ENCODE measurements at places on chromosomes 1 and 21.

- no peak for DNase-seq
These were observed 417.9 kb downstream of the MATN1 start for GRCh38 chr1:30305519-30305918.

GRCh38 chr1:155776414-155776813 is 80.6 kb downstream of the GON4L start:
- DNase-seq = no peak

- no peak for DNase-seq
These were observed 50.9 kb downstream of the PIGK start for GRCh38 chr1:77168358-77168757.

DNA sequence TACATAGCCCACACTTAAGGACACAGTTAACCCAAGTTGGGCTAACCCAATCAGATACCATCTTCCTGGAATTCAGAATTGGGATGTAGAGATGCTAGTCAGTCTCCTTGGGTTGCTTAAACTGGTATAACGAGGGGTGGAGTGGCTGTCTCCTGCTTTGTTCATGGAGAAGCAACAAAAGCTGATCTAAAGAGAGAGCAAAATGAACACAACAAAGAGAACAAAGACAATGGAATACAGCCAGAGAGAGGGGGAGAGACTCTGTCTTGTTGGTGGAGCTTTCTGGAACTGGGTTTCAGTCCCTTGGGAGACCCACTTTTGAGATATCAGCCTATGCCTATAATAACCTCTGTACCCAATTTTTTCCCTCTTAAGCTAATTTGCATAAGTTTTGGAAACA is 138.1 kb downstream of the ATG4C start:
- no peak for DNase-seq

- DNase-seq = no peak
These were observed 17.1 kb downstream of the ZBTB17 start for GRCh38 chr1:15958793-15959192.

GRCh38 chr1:38028105-38028591 is 15.6 kb downstream of the UTP11 start:
- peak; percentile 81 for DNase-seq

DNA sequence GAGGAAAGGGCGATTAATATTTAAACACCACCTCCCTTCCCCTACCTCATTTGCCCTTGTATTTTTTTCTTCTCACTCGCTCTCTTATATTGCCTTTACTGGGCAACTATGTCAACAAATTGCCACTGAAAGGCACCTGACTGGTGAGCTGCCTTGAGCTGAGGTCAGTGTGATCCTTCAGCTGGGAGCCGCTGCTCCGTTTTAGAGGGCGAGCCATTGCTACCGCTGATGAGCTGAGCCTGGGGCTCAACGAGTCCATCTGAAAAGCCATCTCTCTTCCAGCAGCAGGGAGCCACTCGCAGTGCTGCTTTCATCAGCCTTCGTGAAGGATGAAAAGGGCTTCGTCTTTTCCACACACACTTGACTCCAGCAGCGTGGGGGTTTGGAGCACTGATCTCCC is 108.0 kb upstream of the KIF26B start:
- no peak for DNase-seq

GRCh38 chr1:189513091-189513490 is 964.6 kb downstream of the BRINP3 start:
- DNase-seq = no peak

DNA sequence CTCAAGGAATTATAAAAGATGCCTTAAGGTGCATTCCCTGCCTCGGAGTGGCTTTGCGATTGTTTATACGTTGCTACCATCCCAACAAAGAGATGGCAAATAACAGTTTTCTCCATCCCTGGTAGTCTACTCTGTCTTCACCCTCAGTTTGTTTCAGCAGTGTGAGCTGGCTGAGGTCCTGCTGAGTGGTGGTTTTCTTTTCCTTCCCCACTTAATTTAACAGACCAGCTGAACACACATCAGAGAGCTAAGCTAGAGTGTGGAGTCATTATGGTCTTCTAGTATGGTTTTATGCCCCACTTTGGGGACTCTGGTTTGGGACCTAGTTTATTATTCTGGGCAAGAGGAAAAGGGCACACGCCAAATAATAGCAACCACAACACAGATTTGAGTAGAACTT is 2.2 kb downstream of the PIGV start:
- DNase-seq = no peak

DNA sequence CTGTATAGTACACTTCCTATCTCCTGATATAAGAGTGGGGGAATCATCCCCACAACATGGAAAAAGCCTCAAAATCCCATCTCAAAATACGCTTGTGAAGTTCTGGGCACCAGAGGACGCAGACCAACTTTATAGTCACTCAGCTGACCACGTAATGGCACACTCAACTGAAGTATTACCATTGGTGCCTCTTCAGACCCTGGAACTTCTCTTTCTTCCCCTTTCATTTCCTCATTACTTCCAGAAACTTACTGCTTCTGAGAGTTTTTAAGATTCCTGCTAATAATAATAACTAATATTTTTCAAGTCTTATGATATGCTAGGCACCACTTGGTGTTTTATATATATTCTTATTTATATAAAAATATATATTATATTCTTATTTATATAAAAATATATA is 202.6 kb downstream of the PTPRC start:
- no peak for DNase-seq

DNA sequence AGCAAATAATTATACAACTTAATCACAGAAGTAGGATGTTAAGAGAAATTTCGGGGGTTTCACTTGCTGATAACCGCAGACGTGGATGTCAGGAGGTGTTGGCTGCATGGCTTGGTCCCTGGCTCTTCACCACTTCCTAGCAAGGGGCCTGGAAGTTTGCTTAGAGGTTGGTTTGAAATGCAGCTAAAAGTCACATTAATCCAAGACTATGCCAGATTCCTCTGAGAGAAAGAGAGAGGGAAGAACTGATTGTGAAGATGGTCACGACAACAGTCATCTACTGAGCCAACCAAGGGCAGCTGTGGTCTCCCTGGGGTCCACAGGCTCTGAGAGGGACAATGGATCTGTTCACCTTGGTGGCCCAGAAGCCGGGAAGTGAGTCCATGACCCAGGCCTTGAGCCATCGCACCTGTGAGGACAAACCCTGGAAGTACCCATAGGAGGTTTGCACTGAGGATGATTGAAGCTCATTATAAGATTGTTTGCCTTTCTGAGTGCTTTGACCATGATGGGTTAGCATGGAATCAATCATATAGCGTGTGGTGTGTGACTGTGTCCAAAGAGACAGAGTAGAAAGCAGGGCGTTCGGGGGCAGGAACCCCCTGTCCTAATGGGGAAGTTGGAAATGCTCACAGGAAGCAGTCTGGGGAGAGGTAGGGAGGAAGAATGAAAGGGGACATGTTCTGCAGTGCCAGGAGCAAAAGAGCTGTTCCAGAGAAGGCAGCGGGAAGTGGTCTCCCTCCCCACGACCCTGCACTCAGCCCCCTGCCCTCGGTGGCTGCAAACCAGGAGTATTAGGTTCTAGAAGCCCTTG is 47.1 kb downstream of the UMODL1 start:
- no peak for DNase-seq

DNA sequence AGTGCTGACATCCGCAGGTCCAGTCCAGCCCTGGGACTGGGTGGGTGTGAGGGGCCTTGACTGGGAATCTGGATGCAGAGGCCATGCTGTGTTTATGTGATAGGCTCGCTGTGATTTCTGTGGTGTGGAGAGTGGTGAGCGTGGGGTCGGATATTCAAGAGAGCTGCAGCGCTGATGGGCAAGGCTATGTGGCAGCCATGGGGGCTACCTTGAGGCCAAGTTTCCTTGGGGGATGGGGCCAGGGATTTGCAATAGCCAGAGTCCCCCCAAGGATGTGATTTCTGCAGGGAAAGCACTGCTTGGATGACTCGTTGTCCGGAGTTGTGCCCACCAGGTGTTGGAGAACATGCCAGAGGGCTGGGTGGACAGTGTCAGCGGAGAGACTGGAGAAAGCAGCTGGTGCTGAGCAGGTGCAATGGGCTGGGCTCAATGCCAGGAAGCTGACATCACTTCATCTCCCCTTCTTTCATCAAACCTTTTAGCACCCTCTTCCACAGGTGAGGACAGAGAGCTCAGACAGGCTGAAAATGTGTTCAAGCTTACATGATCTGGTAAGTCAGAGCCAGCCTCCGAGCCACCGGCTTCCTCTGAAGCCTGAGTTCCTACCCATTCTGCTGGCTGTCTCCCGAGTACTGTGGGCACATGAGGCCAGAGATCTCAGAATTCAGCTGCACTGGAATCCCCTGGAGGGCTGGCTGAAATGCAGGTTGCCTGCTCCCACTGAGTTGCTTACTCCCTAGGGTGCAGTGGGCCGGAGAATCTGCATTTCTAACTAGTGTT is 132.9 kb downstream of the RHOU start:
- DNase-seq = no peak

DNA sequence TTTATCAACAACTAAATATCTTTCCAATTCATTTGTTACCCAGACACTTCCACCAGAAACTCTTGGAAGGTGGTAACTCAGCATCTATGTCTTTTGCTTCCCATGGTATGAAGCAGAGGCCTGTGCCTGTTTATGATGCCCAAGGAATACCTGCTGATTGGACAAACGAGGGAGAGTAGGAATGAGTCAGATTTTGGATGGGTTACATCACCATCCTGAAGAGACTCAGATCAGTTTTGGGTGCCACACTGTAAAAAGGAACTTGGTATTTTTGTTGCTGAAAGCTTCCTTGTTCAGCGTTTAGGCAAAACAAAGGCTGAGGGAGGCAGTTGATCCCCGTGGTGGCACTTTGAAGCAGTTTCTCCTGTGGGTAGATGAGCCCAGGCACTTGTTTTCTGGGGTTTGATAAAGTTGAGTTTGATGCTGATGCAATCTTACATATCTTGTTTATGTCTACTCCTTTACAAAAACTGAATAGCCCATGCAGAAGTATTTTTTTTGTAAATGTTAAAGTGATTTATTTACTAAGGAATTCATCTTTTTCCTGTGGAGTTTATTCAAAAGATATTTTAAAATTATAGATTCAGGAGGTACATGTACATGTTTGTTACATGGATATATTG is 26.7 kb upstream of the CYP4X1 start:
- DNase-seq = no peak

GRCh38 chr1:98049370-98050135 is 128.7 kb upstream of the DPYD start:
- DNase-seq = no peak
